ENCODE measurements at places on chromosomes 5 and 9. TPM values are rescaled to one million over a fixed set of nuclear protein-coding genes. Genes with fewer than 3 reads are reported as not detected.

- DNase-seq = no peak
Measured at GRCh38 chr5:149310947-149311658, 34.2 kb upstream of the GRPEL2 start.

DNA sequence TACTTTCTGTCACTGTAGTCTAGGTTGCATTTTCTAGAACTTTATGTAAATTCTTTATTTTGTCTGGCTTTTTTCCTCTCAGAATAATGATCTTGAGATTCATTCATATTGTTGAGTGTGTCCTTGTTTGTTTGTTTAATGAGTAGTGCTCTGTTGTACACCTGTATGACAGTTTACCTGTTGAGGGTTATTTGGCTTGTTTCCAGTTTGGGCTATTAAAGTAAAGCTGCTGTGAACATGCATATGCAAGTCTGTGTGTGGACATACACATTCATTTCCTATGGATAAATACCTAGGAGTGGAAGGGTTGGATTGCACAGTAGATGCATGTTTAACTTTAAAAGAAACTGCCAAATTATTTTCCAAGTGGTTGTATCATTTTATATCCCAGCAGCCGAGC lies 30.4 kb downstream of the MVB12B start:
- no peak for DNase-seq

GRCh38 chr5:167152561-167152960 lies 1138.9 kb upstream of the WWC1 start:
- no peak for DNase-seq

- no peak for DNase-seq
Measured at GRCh38 chr5:44914221-44914620, 105.5 kb downstream of the MRPS30 start.

DNA sequence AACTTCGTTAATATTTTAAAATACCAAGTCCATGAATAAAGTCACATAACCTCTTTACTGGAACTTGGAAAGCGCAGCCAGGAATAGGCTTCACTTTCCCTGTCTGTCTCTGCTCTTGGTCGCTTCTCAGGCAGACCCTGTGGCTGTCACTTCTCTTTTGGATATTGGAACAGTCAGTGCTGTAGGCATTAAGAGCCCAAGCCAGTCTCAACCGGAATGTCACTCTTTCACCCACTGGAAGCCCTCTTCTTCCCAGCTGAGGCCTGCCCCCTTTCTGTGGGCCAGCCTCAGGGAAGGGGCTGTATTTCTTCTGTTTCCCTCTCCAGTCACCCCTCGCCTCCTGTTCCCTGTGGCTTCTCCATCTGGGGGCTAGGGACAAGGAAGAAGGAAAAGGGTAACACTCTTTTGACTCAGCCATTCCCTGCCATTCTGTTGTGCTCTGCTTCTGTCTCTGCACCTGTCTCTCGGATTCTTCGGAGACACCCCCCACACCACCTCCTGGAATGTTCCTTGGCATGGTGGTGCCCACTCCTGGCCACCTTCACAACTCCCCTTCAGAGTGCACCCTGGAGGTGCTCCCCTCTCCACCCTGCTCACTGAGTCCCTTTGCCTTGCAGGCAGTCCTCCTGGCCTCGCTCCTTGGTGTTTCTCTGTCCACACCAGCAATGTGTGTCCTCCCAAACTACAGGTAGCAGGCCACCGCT lies 103.4 kb downstream of the TRIO start:
- DNase-seq = no peak

The FOXD4L3 gene
- not detected for total RNA-seq

DNA sequence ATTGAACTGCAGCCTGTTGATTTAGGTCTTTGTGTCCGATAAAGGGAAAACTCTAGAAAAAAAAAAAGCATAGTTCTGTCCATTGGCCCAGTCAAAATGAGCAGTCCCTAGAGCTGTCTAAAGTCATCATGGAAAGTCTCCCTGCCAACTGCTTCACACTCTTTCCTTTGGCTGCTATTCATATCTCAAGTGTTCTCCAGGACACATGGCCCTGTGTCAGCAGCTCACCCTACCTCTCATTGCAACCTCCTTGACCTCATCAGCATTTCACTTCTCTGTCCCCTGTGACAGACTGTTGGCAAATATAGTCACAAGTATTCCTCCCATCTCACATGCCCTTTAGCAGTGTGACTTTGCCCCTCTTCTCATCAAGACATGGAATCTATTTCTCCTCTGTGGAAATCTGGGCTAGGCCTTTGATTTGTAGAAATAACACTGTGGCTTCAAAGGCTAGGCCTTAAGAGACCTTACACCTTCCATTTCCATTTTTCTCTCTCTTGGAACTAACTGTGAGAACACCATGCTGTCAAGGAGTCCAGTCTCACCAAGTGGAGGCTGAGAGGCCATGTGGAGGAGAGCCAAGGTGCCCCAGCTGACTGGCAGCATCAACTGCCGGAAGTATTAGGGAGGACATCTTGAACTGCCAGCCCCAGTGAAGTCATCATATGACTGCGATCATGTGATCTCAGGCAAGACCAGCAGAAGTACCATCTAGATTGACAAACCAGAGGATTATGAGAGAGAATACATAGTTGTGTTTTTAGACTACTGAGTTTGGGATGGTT lies 149.4 kb upstream of the TARS1 start:
- no peak for DNase-seq

The SPAAR gene
- not detected for total RNA-seq

- no peak for DNase-seq
Measured at GRCh38 chr5:527646-528628, 3.7 kb upstream of the SLC9A3 start.

DNA sequence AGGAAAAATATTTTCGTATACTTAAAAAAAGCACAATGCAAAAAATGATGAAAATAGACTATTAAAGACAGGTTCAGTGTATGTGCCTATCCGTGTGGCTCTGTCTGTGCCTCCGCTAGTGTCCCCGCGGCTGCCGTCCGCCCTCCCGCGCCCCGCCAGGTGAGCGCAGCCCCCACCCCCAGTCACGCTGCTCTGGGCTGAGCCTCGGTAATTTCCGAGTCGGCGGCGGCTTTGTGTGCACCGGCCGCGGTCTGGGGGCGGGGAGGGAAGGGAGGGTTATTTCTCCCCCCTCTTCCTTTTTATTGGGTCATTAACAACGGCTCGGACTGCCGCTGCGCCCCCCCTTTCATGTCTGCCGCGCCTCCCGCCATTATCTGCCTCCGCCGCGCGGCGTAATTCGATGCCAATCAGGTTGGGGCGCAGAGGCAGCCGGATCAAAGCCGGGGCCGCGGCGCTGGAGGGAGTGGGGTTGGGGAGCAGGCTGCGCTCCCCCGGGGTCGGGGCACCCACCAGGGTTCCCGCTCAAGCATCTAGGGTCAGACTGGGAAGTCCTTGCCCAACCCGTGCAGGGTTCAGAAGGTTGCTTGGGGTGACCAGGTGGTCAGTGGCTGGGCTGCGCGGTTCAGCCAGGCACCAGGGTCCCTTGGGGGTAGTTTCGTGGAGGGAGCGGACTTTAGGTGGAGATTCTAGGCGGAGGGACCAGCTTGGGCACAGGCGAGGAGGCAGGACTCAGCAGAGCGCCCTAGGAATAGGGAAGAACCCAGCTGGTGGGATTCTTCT lies 39.5 kb upstream of the PSD2 start:
- DNase-seq = no peak

DNA sequence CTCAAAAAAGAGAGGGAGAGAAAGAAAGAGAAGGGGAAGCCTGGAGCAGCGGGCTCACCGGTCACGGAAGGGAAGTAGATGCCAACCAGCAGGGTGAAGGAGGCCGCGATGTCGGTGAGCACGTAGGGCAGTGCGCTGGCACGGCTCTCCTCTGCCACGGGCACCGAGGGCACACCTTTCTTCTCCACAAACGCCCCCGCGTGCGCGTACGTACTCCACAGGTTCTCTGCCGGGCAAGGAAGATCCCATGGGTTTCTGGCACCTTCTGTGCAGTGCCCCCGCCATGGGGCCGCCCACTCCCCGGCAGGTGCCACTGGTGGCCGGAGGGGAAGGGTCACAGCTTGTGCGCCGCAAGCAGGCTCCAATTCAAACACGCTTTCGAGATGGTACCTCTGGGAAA lies 30.3 kb downstream of the SLC12A7 start:
- DNase-seq = no peak

- no peak for DNase-seq
Measured at GRCh38 chr9:73577848-73578247, 426.2 kb downstream of the ANXA1 start.

The CTXN3 gene
- not detected for total RNA-seq

DNA sequence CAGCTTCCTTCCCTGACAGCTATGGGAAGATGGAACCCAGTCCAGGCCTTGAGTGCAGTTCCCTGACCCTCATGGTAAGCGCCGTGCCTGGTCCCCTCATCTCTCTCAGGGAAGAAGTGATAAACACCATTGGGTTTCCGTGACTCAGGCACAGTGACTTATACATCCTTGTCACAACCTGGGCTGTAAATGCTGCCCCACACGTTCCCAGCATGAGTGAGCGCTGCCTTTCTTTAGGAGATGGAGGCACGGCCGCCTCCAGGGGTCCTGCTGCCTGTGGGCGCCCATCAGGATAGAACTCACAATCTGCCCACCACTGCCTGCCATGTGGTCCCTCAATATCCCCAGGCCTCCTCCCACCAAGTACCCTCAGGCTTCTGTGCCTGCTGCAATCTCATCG lies 8.3 kb upstream of the NKD2 start:
- no peak for DNase-seq

DNA sequence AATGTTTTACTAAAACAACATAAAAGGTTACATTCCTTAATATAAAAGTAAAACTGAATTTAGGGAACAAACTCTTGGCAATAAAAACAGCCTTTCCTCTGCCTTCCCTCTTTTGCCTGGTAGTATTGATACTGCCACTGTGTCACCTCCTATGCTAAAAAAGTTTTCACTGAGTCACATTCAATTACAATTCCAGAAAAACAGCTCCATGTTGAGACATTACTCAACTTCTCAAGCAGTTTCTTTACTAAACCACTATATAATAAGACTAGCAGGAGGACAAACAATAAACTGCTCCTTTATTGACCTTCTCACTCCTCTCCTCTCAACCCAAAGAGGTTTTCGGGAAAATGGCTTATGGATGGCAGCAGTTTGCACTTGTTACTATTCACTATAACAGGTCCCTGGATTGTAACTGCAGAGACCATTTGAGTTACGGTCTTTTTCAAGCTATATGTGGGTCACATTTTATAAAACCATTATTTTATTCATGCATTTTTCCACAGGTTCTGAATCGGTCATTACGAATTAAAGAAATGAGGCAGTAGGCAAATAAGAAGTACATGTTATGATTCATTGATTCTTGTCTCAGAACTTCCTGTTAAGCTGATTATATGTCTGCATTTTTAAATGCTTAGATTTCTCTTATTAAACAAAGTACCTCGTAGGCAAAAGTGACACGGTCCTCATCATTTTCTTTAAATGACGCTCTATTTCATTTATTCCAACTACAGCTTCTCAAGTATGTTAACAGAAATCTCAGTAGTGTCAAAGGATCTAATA lies 2.1 kb downstream of the ZDHHC21 start:
- DNase-seq = no peak

DNA sequence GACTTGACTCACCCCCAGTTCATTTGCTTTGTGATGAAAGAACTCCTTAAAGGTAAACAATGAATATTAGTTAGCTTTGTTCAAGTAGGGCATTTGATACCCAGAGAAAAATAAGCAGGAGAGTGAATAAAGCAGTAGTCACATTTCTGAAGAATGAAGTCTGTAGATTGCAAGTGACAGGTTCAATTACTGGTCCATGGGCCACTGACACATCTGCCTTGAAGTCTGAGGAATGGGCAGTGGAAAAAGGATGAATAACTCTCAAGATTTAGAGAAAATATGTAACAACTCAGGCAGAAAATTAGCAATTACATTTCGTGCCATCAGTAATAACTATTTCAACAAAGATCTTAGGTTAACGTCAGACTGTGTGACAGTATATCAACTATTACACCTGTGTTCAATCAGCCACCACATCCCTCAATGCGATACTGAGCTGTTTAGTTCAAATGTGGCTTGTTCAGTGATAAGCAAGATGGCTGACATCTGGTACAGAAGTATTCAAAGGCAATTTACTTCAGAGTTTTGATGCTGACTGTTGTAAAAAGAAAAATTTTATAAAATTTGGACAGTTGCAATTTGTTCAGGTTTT lies 1890.7 kb upstream of the NUDT12 start:
- no peak for DNase-seq

DNA sequence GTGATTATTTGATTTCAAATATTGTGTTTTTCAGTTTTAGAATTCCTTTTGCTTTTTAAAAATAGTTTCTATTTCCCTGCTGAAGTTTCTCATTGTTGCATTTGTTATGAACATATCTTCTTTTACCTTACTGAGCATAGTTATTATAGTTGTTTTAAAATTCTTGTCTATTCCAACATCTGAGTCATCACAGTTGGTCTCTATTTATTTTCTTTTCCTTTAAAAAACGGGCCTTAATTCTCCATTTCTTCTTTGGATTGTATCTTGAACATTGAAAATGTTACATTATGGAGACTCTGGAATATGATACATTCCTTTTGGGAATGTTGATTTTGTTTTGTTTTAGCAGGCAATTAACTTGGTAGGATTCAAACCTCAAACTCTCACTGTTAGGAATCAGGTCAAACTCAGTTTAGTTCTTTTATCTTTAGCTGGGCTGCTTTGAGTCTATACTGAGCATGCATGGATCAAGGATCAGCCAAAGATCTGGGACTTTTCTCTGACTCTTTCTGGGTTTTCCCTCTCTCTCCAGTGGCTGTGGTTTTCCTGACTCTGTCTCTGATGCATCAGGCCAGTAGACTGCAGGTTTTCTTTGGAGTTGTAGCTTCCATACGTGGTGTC lies 70.3 kb downstream of the TEK start:
- no peak for DNase-seq

DNA sequence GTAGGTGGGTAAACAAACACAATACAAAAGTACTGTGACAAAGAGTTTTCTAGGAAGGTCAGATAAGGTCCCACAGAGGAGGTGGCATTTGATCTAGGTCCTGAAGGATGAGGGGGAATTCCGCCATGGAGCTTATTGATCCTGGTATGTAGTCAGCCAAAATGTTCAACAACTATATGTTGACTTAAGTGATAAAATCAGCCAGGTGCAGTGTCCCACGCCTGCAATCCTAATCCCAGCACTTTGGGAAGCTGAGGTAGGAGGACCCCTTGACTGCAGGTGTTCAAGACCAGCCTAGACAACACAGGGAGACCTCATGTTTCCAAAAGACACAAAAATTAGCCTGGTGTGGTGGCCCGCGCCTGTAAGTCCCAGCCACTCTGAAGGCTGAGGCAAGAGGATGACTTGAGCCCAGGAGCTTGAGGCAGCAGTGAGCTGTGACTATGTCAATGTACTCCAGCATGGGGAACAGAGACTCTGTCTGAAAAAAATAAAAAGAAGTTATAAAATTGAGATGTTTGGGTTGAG lies 46.4 kb upstream of the PLIN2 start:
- no peak for DNase-seq

DNA sequence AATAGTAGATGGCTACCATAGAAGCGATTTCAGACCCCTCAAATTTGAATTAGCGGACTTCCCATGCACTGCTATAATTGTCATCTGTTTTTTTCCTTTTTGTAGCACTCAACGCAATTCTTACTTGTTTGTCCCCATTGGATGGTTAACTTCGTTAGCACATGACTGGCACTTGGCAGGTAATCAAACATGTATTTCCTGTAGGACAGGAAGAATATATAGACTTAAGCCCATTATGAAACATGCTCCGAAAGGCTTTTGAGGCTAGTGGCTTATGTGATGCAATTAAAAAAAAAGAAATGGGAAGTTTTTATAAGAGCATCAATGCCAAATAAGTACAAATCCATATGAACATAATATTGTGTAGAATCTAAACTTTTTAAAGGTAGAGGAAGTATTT lies 301.2 kb downstream of the PSAT1 start:
- DNase-seq = no peak

Data from T-cell (primary cell).